ENCODE measurements at places on chromosomes 11 and 22. TPM values are rescaled to one million over a fixed set of nuclear protein-coding genes. Genes with fewer than 3 reads are reported as not detected.

Gene BTG4
- total RNA-seq, result not detected

Gene MTNR1B
- not detected for total RNA-seq

Gene IFITM1
- total RNA-seq, result 24.6 TPM

Gene NRGN
- 0.66 TPM for total RNA-seq

Gene UBASH3B
- 4.5 TPM for total RNA-seq

Gene APOL5
- total RNA-seq, result 1.1 TPM

Measured in muscle of leg (tissue), 16 donors.